ENCODE measurements at places on chromosomes 7 and 10.

DNA sequence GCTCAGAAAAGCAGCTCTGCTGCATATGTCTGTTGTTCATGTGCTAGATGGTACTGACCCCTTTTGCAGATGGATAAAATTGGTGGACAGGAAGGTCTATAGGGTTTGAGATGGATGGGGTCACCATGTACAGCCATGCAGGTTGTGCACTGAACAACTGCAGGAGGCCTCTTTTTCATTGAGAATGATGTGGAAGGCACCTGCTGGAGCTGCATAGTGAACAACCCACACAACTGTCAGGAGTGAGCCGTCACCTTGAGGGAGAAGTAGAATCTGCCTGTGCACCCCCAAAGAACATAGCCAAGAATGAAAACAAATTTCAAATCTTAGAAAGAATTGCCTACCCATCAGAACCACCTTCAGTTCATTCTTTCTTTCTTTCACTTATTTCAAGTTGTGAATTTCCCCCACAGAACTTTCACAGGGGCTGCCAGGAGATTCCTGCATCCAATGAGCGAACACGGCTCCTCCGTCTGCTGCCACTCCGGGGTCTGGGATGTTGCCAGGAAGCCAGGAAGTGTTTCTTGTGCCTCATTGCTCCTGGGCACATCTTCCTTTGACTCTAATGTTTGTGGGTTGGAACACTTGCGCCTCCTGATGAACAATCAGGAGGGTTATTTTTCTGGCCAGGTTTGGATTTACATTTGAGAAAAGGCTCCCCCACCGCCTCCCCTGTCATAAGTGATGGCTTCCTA lies 53.7 kb upstream of the DOCK1 start:
- no peak for DNase-seq

DNA sequence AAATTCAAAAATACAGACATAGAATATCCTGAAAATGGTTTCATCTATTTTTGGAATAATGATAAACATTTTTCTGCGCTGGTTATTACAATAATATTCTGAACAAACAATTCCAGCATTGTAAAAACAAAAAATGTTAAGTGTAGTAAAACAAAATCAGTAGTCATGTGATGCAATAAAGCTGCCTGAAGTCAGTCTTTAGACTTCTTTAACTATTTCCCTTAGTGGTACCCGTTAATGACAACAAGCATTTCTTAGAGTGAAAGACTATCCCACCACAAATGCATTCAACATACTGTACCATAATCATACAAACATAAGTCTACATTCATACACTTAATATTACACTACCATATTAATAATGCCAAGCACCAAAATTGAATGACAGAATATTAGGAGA lies 1.6 kb downstream of the SKAP2 start:
- DNase-seq: no peak

DNA sequence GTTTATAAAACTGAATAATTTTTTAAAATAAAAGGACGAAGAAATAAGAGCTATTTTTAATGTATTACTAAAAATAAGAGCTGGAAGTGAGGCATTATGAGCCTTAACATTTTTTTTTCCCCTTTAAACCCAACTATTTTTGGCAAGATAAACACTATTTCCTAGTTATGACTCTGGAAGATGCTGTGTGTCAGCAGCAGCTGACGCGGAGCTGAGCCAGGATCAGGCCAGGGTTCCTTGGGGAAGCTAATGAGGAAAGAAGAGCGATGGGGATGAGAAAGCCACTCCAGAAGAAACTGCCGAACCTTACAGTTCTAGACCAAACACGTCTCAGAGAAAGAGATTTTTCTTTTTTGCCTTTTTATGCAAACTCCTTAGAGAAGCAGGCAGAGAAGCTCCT lies 85.9 kb downstream of the USP6NL start:
- no peak for DNase-seq

- DNase-seq: no peak
These were observed 101.5 kb upstream of the MTPN start for GRCh38 chr7:136078630-136079029.

GRCh38 chr10:17412323-17412722 lies 42.1 kb downstream of the ST8SIA6 start:
- DNase-seq: no peak

DNA sequence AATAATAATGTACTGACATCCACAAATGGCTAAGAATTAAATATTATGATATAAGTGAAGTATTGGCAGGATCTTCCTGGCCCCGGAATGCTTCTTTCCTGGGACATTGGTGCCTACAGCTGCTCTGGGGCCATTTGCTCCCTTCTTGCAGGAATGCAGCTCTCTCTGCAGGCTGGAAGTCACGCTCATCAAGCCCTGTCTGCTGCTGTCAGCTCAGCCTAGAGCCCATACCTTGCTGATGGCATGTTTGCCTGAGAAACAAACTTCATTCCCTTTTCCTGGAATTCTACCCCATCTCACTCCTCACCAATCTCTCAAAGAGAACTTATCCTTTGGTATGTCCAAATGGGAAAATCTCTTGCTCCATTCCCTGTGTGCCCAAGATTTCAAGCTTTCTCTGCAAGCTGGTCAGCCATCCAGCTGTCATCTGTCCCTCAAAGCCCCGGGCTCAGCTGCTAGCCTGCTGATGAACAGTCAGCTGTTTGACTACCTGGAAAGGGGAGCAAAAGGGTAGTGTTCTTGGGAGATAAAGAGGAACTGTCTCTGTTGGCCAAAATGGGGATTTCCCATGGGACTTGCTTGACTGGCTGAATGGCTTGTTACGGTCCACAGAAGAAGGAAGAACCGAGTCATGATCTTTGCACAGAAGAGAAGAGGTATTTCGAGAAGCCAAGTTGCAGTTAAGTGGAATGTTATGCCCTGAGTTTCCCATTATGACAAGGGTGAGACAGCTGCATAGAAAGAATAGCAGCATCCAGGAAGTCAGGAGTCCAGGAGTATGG lies 12.0 kb upstream of the RASSF4 start:
- no peak for DNase-seq

DNA sequence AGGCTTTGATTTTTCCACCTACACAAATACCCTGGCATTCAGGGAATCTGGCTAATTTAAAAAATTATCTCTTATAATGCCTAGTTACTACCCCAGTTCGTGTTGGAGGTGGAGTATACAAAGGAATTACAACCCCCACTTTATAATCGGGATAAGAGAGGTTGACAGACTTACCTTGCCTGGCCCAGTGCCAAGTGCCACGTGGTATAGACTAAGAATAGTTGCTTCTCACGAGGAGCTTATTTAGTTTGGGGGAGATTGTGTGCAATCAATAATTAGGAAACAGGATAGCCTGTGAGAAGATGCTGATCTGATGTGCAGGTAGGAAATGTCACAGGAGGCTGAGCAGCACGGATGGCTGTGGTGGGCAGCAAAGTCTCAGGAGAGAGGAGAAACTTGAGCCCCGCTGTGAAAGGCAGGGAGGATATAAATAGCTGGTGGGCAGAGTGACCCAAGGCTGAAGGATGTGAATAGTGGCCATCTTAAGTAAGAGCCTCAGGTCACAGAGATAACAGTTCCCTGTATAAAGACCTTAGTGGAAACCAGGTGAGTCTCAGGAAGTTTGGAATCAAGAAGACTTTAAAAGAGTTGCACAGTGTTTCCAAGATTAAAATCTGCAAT lies 11.3 kb upstream of the ATXN7L1 start:
- no peak for DNase-seq

DNA sequence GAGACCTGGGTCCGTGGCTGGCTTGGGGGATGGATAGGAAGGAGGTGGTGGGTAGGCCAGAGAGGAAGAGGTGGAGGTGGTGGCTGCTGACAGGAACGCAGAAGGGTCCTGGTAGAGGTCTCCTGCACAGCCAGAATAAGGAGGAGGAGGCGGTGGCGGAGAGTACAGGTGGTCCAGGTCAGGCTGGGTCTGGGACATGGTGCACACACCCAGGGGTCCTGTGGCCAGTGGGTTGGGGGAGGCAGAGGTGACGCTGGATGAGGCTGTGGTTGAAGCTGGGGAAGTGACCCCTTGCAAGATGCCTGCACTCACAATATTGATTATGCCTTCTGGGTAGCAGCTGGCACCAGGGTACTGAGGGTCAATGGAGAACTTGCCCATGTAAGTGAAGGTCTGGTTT lies 2.2 kb downstream of the EGR2 start:
- DNase-seq: no peak

- no peak for DNase-seq
These were observed 118.7 kb downstream of the SLIT1 start for GRCh38 chr10:97066877-97067555.

- no peak for DNase-seq
These were observed 187.7 kb upstream of the SH2B2 start for GRCh38 chr7:102098986-102099385.

- no peak for DNase-seq
These were observed 19.8 kb downstream of the CDK1 start for GRCh38 chr10:60798031-60798430.
